ENCODE measurements at places on chromosomes 7 and 10. TPM values are rescaled to one million over a fixed set of nuclear protein-coding genes. Genes with fewer than 3 reads are reported as not detected.

The ANK3 gene
- 62.3 TPM for total RNA-seq

- no peak for DNase-seq
- H3K27ac ChIP-seq, result no peak overlapping the region
- no peaks in the 10 kb centered on the region for H3K4me1 ChIP-seq
- no peak overlapping the region for H3K4me3 ChIP-seq
Measured at GRCh38 chr7:104371980-104372357, 43.6 kb downstream of the LHFPL3 start.

GRCh38 chr7:16399265-16399831 is 22.0 kb downstream of the CRPPA start:
- DNase-seq, result no peak
- H3K4me1 ChIP-seq, result no peaks in the 10 kb centered on the region
- no peaks in the 10 kb centered on the region for H3K36me3 ChIP-seq
- H3K4me3 ChIP-seq, result no peak overlapping the region
- no peak overlapping the region for H3K27ac ChIP-seq

The CAV2 gene
- total RNA-seq, result 107 TPM

- H3K4me1 ChIP-seq, result no peaks in the 10 kb centered on the region
- no peak overlapping the region for H3K4me3 ChIP-seq
- no peak overlapping the region for H3K27ac ChIP-seq
- H3K27me3 ChIP-seq, result no peaks in the 10 kb centered on the region
- DNase-seq, result no peak
Measured at GRCh38 chr7:135414850-135415439, 95.0 kb downstream of the CNOT4 start.

All from spleen (tissue), 13 donors.